ENCODE measurements at places on chromosomes 5 and 9.

GRCh38 chr5:97847920-97848631, 665.0 kb upstream of the RIOK2 start:
- no peak for DNase-seq

GRCh38 chr5:125227333-125228095, 481.1 kb upstream of the ZNF608 start:
- no peak for DNase-seq

- DNase-seq: no peak
These were observed 197.0 kb downstream of the DRD1 start for GRCh38 chr5:175246889-175247520.

DNA sequence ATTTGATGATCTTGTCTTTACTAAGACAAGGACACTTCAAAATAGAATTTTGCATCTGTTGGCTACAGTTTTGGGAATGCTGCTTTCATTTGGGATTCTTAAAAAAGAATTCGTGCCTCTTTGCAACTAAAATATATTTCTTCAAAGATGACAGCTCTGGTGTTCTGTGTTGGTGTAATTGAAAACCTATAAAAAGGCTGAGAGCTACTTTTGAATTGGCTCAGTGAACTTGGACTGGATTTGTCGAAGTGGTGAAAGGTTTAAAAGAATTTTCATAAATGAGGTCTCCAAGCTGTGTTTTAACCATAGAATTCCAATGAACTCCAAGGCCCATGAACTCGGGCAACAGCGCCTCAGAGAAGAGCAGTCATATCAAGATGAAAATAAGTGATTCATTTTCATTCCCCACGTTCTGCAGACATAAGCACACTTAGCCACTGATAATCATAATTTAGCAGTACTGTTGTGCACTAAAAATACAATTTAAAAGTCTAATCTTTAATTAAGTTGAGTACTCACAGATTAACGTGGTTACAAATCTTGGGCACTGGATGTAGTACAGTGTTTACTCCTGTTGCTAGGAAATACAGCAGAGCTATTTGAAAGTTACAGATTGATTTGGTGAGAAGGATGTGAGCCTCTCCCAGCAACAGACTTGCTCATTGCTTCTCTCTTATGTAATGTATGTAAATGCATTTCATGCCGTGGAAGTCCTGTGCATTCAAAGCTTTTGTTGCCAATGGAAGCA, 10.9 kb downstream of the SNCAIP start:
- DNase-seq: no peak

DNA sequence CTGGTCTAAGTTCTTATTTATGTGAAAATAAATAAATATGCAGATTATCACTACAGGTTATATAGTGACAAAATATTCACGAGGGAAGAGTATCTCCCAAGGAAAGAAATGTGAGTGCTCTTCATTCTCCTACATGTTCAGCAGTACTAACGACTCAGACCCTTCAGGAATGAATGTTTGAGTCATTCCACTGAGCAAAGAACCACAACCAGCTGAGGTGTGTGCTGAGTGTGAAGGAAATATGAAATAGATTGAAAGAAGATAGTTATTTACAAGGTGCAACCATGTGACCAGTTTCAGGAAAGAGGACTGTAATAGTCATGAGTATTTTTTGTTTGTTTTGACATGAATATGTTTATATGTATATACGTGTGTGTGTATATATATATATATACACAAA, 228.7 kb downstream of the TUSC1 start:
- no peak for DNase-seq

DNA sequence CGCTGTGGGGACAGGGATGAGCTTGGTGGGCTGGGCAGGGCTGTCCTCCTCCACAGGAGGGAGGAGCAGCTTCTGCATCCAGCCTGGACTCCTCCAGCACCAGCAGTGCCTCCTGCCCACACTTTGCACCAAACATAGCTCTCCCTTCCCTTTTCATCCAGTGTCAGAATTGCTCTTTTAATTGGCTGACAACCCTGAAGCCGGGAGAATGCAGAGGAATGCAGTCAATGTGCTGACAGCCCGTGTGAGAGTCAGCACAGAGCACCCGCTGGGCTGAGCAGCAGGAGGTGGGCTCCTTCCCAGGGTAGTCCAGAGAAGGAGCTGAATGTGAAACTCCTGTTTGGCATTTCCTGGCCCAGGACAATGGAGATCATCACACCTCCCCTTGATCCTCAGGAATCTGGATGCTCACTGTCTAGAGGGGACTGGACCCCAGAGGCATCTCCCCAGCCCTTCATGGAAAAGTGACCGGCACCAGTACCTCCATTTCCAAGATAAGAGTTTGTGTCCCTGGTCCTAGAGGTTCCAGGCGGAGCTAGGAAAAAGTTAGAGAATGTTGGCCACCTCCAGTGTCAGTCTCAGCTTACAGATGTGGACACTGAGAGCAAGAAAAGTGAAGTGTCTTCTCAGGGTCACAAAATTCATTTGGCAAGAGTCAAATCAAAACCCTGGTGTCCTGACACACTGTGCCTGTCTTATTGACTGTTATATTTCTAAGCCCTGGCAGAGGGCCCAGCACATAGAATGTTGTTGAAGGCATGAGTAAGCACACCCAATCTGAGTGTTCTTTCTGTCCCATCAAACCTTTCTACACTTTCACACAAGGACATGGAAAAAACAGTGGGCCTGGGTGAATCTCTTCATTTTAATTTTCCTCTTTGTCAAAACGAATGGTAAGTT, 202.1 kb downstream of the SNX18 start:
- DNase-seq: peak; percentile 41

DNA sequence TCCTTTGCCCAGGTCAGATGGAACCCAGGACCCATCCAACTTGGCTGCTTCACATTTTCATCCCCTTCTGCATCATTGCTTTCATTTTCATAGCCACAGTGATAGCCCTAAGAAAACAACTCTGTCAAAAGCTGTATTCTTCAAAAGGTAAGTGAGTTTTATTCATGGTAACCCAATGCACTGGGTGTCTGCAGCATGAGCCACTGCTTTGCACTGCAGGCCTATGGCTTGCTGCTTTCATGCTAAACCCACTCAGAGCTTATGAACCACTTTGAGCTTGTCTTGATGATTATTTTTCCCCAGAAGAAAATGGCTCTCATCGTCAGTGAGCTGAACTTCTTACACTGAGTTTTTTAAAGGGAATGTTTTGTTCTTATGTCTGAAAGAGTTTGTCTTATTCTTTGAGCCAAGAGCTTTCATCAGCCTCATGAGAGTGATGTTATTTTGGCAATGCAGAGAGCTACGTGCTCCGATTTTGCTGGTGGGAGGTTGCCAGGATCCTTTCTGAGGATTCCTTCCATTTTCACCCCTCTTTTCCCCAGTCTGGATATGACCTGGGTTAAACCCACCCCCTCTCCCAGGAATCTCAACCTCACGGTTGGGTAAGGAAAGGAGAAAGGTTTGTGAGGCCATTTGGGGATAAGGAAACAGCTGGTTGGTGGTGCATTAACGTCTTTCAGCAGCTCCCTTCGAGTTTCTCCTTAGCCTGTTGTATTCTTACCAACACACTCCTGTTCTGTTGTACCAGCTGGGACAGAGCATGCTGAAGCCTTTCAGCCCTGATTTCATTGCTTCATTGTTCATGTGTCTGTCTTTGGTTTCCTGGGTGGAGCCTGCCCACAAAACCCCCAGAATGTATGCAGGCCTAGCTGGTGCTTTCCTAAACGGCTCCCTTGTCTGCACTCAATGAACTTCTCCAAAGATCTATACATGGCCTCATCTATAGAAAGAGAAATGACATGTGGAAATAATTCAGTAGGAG, 47.6 kb downstream of the PDCD1LG2 start:
- peak; percentile 33 for DNase-seq

- DNase-seq: peak; percentile 43
These were observed 233.8 kb upstream of the TMEM161B start for GRCh38 chr5:88502179-88503040.

Measured in activated CD4-positive, alpha-beta T cell treated with anti-CD3 and anti-CD28 coated beads, Interleukin-2, Interleukin-6, amounts not matched to agents 100 ng/mL and 50 ng/mL, durations not matched to agents 16 hours and 8 hours (primary cell).